Epithelial cell of esophagus (primary cell): ENCODE measurements at places on chromosomes 2 and 18.
A peak's percentile ranks its signal among the peaks of the same experiment; 100 is the strongest.

DNA sequence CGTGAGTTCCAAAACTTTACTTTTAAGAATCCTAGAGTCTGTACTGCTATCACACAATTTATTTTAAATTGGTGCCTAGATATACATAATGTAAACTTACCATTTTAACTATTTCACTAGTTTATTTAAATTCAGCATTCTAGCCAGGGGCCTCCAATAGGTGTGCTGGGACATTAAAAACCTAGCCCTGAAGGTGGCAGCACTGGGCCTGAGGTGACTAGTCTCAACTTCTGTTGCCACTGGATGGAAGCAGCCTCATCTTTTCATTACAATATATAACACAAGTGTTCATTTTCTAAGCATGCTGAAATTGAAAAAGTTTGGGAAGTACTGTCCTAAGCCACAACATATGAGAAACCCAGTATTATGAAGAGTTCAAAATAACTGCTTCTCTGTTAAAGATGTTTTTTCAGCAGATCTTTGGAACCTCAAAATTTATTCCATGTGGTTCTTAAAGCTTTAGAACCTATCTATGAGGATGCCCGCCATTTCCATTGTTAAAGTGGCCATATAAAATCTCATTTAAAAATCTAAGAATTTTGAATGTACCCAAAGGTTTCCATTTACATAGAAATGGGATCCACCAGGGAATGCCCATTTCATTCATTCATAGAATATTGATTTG is 2.9 kb upstream of the RBBP8 start:
- peak; percentile 78 for DNase-seq

GRCh38 chr18:48918660-48919456 is 31.9 kb downstream of the SMAD7 start:
- DNase-seq = no peak

DNA sequence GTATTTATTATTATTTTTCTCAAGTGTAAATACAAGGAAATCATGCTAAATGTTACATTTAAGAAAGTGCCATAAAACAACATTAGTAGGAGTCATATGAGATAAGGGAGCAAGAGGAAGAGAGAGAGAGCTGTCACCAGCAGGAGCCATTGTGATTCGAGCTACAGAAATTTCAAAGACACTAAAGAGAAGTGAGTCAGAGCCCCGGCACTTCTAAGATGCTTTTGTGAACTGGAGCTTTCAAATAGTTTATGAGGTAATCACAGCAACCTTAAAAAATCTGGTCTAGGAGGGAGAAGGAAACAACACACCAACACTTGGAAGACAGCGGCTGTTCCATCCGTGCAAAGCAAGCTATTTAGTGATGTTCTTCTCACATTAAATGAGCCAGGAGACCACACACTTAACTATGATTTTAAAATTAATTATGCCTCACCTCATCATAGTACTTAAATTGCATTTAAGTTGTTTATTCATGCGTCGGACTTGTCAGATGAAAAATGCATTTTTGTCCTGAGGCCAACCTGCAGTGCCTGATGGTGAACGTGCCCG is 382.7 kb upstream of the SALL3 start:
- DNase-seq = no peak

GRCh38 chr2:60466161-60466702 is 87.2 kb downstream of the BCL11A start:
- DNase-seq = peak; percentile 35

GRCh38 chr2:126784621-126785020 is 114.1 kb upstream of the TEX51 start:
- no peak for DNase-seq

DNA sequence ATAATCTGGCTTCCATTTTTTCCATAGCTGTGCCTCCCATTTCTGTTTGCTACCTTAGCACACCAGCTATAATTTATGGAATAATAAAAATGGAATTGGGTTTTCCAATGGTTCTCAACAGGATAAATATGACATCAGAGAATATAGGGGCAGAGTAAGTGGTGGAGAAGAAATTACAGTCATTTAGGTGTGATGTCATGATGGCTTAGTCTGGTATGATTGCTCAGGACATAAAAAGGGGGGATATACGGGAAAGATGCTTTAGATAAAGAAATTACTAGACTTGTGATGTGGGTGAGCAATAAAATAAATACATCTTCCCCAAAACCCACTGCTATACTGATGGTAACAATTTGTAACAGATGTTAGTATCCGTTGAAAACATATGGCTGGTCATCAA is 21.6 kb upstream of the KIF5C start:
- DNase-seq = no peak
